Epithelial cell of prostate (primary cell): ENCODE measurements at places on chromosomes 12 and 14.

GRCh38 chr14:49893309-49894213, 679 bp downstream of the ARF6 start:
- no peak for DNase-seq

- no peak for DNase-seq
Measured at GRCh38 chr12:65279369-65280112, 1.1 kb downstream of the MSRB3 start.

GRCh38 chr12:69986114-69986513, 161.1 kb downstream of the MYRFL start:
- DNase-seq: no peak

GRCh38 chr12:103548622-103549601, 38.2 kb upstream of the STAB2 start:
- no peak for DNase-seq

DNA sequence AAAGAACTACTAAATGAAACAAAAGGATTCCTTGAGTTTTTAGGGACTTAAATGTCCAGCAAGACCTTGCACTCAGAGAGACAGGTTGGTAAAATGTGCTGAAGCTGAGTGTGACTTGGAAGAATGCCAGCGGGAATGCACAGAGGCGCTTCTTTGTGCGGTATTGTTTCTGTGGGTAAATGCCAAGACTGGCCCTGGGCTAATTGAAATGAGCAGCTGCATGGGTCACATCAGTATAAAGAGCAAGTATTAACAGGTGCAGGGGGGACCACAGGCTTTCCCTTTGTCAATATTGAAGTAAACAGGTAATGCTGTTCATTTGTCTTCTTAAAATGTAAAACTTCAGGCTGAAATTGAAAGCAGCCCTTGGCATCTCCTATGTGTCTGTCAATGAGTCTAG, 74.3 kb downstream of the LMO3 start:
- DNase-seq: no peak

DNA sequence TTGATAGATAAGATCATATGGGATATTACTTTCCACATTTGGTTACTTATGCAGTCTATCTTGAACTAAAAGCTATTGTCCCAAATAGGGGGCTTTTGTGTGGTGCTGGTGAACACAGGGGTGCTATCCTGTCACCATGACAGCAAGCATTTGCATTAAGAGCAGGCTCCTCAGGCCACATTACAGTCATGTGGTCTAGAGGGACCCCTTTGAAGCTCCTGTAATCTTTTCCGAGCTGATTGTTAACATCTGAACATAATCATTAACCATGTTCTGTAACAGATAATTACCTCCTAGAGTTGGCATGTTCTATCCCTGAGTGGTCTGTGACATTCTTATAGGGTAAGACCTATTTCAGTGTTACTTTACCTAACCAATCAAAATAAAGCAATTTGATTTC, 178.8 kb downstream of the KTN1 start:
- no peak for DNase-seq

GRCh38 chr12:118704527-118705241, 276.7 kb upstream of the SRRM4 start:
- no peak for DNase-seq

GRCh38 chr12:75579552-75579951, 68.1 kb upstream of the KRR1 start:
- DNase-seq: no peak

DNA sequence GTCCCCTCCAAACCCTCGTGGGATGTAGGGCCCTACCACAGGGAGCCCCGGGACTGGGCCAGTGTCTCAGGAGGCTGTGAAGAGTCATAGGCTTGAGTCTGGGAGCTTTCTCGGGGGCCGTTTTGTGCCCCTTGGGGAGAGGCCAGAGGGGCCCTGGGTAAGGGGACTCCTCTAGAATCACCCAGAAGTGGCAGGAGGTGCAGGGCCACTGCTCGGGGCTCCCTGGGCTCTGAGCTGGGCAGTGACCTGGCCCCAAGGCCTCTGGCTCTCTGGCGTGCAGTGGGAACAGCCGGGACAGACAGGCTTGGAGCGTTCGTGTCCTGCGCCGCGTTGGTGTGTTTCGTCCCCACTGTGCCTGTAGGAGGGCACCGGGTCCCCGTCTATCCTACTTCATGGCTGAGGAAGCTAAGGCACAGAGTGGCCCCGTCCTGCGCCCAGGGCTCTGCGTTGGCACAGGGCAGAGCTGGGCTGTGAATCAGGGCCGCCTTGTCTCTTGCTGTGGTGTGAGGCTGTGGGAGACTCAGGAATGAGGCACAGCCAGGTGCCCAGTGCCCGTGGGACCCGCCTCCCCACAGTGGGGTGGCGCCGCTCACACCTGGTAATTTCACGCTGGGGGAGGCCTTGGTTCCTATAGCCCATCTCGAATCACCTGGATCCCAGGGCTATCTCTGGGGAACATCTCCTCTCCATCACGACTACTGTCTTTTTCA, 23.8 kb upstream of the KIF26A start:
- no peak for DNase-seq

DNA sequence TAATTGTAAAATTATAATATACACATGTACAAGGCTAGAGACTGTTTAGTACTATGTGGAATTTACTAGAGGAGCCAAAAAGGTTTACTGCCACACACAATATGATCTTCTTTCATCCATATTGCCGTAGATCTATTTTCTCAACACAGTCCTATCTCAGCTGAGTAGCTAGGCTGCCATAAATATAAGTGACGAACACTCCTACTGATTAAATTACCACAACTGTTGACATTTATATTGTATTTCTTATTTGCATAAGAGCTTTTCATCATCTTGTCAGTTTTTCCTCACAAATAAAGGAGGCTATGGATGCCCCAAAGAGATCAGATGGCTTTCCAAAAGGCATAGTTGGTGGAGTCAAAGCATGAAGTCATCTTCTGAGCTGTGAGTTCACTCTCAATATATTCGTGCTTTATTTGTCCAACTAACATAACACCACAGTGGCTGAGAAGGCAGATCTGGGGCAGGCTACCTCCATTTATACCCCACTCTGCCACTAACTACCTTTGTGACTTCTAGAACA, 78.6 kb downstream of the CCDC59 start:
- no peak for DNase-seq

DNA sequence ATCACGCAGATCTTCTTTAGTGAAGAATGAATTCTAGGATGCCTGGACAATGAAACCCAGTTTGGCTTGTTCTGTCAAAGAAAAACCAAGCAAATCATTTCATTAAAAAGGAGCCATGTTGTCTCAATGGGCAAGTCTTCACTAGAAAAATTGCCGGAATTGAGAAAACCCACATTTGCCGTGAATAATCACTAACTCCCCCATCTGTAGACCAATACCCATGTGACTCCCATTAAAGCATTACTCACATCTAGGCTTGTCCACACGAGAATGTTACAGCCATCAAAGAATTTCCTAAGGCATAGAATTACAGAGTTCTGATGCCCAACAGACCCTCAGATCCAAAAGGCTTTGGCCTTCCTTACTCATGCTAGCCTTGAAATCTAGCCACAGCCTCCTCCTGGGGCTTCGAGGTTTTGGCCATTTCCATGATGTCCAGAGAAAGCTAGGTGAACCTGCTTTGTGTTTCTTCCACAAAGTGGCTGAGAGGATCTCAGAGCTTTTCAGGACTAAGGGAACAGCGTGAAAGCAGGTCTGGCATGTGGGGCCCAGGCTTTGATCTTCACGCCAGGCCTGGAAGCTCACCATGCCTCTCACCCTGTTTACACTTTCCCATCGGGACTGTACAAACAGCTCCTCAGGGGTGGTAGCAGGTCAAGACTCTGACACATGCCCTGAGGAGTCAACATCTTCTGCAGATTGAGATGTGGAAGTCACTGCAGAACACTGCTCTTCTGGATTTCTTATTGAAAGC, 12.1 kb downstream of the SLC7A8 start:
- DNase-seq: peak; percentile 69

DNA sequence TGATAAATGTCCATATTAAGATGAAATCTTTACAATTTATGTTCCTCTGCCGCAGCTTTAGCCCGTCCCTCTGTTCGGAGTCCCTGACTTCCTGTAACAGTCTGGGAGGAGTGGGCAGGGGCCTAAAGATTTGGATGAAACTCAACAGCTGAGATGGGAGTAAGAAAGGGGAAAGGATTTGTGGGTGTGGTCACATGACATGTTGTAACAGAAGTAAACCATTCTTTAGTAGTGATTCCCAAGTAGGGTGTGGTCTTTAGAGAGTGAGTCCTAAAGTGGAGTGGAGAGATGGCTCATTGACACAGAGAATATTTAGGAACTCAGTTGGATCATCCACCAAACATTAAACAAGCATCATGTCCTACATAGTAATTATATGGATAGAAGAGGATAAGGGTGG, 12.9 kb downstream of the TMEM117 start:
- no peak for DNase-seq

- no peak for DNase-seq
Measured at GRCh38 chr14:52538623-52539022, 13.7 kb downstream of the TXNDC16 start.

GRCh38 chr14:74257078-74257940, 18.1 kb downstream of the VSX2 start:
- DNase-seq: no peak

- no peak for DNase-seq
Measured at GRCh38 chr12:75505706-75506312, 5.6 kb downstream of the KRR1 start.

- DNase-seq: no peak
Measured at GRCh38 chr14:20774258-20774824, 6.1 kb downstream of the EDDM3B start.

- DNase-seq: no peak
Measured at GRCh38 chr14:104803280-104803911, 2.5 kb downstream of the ZBTB42 start.

- DNase-seq: no peak
Measured at GRCh38 chr12:41174602-41175001, 13.5 kb upstream of the PDZRN4 start.

DNA sequence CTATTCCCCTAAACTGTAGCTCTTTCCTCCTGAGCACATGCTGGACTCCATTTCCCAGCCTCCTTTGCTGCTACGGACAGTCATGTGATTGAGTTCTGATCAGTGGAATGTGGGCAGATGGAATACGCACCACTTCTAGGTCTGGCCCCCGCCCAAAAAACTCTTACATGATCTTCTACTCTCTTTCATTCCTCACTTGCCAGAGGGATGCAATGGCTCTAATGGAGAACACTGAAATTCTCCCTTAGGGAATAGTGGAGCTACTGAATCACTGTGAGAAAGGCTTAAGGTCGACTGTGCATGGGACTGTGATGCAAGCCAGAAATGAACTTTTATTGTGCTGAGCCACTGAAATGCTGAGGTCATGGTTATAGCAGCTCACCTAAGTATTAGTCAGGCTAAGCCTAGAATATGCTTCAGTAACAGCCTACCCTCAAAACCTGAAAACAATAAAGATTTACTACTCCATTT, 13.0 kb upstream of the TMED2 start:
- DNase-seq: peak; percentile 49

DNA sequence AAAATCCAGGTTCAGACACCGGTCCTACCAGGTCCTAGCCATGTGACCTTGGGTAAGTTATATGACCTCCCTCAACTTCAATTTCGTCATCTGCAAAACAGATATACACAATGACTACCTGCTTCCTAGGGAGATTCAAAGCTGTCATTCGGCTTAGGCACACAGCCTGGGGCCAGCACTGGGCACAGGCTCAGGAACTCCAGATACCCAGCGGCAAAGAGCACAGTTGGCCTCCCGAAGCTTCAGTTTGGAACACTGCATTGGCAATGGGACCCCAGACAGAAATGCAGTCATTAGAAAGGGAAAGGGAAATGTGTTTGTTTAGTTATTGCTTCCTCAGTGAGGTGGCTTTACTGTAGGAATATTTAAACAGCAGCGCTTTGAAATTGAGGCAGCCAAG, 11.4 kb downstream of the PLEKHG6 start:
- no peak for DNase-seq

- DNase-seq: no peak
Measured at GRCh38 chr12:47730341-47730744, 5.1 kb upstream of the ENDOU start.

DNA sequence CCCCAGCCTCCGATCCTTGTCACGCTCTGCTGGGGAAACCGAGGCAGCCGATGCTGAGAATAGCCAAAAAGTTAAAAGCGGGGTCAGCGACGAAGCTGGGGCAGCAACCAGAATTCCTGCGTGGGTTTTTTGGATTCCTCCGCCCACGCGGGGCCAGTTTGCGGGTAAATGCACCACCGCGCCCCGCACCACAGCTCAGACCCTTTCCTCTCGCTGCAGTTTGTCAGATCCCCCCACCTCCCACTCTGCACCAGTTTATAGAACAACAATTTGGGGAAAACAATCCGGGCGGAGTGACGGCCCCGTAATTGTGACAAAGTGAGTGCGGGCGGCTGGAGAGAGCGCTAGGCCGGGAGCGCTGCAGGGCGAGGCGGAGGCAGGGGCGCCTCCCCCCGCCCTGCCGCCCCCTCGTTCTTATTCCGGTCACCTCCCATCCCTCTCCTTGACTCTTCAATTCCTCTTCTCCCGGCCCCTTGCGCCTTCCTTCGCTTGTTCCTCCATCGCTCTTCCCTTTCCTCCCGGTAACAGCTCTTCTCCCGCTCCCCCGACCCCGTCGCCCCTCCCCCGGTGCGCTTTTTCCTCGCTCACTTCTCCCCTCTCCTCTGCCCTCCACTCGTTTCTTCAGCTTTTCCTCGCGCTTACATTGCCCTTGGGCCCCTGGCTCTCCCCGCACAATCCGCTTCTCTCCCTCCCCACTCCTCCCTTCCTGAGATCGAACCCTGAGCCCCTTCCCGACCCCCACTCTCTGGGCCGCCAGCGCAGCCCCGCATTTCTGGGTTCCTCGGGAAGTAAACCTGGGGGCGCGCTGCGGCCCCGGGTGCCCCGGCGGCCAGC, 646 bp upstream of the DNAJC22 start:
- no peak for DNase-seq

DNA sequence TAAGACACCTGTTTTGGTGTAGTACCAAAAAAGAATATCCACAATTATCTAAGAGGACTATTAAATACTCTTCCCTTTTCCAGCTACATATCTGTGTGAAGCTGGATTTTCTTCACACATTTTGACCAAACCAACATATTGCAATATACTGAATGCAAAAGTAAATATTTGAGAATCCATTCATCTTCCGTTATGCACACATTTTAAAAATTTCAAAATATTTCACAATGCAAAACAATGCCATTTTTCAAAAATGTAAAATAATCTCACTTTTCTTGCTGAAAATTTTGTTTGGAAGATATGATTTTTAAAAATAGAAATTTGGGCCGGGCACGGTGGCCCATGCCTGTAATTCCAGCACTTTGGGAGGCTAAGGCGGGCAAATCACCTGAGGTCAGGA, 133.9 kb upstream of the FUT8 start:
- no peak for DNase-seq

DNA sequence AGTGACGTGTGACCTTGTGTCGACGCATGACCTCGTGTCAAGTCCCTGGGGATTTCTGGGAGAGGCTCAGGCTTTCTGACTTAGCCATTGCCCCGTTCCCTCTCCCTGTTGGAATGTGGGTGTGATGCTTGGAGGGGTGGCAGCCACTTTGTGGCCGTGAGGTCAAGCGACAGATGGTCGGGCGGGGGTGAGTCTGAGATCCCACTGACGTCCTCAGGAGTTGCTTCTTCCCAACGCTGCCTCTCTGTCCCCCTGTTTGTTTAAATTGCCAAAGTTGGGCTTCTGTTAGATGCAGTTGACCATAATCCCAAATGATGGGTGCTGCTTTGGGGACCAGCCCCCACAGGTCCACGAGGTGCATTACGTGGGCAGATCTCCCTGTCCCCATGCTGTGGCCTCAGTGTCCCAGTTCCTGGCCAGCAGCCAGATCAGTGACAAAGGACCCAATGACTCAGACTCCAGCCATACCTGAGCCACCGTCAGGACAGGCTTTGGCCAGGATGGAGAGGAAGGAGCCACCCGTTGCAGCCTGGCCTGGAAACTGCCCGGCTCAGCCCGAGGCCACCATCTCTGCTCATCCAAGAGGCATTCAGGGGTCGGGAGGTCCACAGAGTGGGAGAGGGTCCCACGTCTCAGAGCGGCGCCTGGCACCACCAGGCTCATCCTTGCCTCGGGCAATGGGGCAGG, 34.4 kb upstream of the GALNT9 start:
- DNase-seq: no peak
